ENCODE measurements at places on chromosomes 2 and 18.

DNA sequence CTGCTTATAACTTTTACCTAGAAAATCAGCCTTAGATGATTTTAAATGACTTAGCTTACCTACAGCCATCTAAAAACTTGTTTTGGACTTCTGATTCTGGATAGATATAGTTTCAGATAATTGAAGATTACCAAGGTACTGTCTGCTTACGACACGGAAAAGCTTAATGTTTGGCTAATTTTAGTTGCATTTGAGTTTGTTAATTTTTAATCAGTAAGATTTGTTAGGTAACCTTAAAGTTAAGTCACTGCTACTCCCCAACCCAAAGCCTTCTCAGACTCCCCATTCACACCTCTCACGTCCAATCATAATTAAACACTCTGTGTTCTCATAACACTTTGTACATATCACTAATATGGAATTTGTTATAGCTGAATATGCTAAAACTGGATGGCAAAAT, 190.6 kb upstream of the VWC2L start:
- DNase-seq = no peak

- DNase-seq = peak; percentile 62
These were observed 647 bp downstream of the CCDC121 start for GRCh38 chr2:27627963-27628766.

DNA sequence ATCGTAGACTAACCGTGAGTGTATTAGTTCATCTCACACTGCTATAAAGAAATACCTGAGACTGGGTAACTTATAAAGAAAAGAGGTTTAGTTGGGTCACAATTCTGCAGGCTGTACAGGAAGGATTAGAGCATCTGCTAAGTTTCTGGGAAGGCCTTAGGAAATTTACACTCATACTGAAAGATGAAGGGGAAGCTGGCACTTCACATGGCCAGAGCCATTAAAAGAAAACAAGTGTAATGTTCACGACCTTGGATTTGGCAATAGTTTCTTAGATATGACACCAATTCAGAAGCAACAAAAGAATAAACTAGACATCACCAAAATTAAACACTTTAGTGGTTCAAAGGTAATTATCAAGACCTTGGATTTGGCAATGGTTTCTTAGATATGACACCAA, 23.8 kb downstream of the ABCB11 start:
- no peak for DNase-seq

GRCh38 chr2:85886590-85886989, 2.2 kb downstream of the ST3GAL5 start:
- peak; percentile 90 for DNase-seq

DNA sequence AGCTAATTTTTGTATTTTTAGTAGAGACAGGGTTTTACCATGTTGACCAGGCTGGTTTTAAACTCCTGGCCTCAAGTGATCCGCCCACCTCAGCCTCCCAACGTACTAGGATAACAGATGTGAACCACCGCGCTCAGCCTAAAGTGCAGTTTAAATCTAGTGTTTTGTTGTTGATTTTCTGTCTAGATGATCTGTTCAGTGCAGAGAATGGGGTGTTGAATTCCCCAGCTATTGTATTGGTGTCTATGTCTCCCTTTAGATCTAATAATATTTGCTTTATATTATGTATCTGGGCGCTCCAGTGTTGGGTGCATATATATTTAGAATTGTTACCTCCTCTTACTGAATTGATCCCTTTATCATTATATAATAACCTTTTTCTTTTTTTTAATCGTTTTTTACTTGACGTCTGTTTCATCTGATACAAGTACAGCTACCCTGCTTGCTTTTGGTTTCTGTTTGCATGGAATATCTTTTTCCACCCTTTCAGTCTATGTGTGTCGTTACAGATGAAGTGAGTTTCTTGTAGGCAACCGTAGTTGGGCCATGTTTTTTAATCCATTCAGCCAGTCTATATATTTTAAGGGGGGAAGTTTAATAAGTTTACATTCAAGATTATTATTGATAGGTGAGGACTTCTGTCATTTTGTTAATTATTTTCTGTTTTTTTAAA, 34.3 kb downstream of the GALM start:
- no peak for DNase-seq

- no peak for DNase-seq
These were observed 63.9 kb downstream of the CCDC148 start for GRCh38 chr2:158392687-158393086.

DNA sequence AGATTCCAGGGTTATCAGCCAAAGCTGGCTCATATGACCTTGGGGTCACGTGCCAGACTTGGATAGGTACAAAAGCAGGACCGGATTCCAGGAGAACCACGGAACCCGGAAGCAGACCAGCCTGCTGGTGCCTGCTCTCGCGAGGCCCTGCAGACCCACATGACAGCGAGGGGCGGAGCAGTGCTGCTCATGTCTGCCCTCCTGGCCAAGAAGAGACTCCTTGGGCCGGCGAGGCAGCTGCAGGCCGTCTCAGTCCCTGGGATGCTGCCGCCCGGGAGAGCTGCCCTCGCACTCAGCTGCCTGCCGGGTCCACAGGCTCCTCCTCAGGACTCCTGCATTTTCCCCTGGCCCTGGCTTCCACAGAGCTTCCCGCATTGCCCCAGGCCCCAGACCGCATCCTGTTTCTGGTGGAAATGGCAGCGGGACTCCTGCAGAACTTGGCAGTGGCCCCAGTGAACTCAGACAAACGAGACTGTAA, 739.5 kb downstream of the SOCS6 start:
- DNase-seq = no peak

- no peak for DNase-seq
These were observed 96.8 kb downstream of the TAF4B start for GRCh38 chr18:26322890-26323653.

DNA sequence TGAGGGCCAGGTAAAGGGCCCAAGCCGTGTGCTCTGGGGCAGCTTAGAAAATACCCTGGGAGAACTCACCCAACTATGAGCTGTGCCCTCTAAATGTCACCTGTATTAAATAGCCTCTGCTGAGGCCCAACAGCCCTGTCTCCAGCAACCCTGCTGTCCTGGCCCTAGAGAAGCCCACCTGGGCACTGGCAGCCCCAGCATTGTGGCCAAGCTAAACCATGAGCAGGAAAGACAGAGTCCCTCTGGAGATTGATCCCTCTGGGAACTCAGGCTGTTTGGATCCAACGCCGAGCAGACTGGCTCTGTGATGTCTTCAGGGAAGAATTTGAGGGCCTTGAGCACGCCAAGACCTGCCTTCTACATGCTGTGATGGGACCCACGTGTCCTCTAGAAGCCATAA, 126.5 kb downstream of the TTC32 start:
- no peak for DNase-seq

- DNase-seq = no peak
These were observed 46.0 kb downstream of the CYP27C1 start for GRCh38 chr2:127174136-127174535.

DNA sequence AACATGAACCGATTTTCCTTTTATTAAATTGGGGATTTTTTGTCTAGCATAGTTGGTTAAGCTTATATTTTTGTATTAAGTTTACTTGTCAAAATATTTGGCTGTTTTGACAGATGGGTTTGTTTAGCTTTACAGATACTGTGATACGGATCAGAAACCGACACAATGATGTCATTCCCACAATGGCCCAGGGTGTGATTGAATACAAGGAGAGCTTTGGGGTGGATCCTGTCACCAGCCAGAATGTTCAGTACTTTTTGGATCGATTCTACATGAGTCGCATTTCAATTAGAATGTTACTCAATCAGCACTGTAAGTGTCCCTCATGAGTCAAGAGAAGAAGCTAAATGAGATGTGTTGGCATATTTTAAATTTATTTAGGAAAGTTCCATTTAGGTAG, 8.5 kb downstream of the PDK1 start:
- no peak for DNase-seq

- no peak for DNase-seq
These were observed 90.1 kb upstream of the L3MBTL4 start for GRCh38 chr18:6504605-6505497.

DNA sequence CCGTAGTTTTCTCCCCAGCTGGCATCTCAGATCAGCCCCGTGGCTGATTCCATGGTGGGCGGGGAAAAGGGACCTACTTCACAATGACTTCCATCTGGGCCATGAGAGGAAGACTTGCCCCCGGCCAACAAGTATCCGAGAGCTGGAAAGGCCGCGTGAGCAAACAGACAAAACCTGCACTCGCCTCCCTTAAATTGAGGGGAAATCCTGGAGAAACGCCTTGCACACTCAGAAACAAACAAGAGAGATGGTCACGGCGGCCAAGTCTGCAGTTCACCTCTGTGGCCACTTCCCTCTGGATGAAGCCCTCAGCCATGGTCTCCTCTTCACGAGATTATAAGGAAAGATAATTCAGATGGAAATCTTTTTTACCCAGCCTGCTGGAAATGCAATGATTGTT, 39.4 kb upstream of the TPO start:
- no peak for DNase-seq

DNA sequence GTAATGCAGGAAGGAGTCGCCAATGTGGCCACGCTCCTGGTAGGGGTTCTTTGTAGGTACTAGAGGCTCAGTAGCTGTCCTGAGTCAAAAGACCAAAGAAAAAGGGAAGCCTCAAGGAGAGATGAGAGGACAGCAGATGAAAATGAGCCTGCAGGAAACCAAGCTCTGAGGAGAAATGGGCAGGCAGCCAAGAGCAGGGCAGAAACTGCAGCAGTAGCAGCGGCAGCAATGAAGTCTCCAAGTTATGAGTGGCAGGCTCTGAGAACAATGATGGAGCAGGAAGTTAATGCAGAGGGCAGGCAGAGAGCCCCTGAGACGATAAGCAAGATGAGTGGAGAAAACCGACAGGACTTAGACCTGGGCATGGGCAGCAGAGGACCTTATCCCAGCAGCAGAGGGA, 48.2 kb upstream of the TMEM200C start:
- no peak for DNase-seq

DNA sequence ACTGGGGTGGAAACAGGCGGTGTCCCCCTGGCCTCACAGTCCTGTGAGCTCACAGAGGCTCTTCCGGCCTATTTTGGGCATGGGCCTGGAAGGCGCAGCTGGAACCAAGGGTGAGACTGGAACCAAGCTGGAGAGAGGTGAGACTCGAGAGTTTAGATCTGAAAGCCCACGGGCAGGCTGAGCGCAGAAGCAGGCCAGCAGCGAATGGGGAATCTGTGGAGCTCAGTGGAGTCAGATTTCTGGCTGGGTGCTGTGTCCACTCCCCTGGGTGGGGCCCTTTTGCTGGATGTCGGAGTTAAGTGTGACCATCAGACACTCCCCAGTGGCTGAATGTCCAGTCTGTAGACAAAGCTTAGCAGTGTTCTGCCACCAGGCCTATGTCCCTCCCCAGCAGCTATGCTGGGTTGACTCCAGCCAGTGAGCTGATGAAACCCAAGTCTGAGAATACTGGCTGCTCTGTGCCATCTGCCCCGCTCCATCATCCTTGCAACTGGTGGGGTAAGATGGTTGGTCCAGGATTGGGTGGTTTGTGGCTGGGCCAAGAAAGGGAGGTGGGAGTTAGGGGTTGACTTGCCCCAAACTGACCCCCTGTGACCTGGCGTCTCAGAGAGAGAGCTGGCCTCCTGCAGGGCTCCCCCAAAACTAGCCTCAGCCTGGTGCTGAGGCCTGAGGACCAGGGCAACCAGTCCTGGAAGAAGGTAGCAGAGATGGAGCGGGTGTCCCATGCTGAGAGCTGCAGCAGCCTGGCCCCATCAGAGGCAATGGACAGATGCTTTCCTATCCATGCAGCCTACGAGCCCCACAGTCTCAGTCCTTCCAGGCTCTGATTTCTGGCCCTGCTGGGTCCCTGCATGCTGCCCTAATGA, 34.4 kb downstream of the CYP26B1 start:
- no peak for DNase-seq

DNA sequence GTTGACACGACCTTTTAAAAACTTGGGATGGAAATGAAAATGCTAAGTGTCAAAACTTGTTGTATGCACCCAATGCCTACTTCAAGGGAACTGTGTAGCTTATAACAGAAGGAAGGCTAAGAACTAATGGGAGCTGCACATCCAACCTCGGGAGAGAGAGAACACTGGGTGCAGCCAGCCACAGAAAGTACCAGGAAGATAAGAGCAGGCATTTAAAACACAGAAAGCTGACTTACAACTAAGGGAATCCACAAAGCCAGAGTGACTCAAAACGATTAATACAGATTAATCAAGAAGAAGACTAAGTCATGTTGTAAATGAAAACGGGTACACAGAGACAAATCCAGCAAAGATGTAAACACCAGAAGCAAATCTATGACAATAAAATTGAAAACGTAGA, 113.4 kb downstream of the HDAC4 start:
- DNase-seq = no peak

GRCh38 chr2:233036162-233036838, 3.8 kb downstream of the NEU2 start:
- no peak for DNase-seq

DNA sequence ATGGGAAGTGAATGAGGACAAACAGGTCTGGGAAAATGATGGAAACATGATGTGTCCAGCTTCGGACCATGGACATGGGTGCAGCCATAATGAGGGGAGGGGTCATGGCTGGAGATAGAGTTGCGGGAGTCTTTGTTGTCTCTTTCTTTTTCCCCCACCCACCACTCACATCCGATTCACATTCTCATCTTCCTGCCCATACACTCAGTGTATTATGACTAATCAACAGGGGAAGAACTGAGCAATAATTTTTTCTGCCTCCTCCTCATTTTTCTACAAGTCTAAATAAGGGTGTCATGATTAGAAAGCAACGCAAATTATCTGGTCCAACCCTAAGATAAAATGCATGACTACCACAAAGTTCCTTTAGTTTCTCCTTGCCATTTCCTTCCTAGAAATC, 5.7 kb upstream of the SERPINB2 start:
- DNase-seq = no peak

GRCh38 chr2:241218131-241219029, 29.9 kb downstream of the ANO7 start:
- DNase-seq = no peak

GRCh38 chr18:25247725-25248124, 104.2 kb downstream of the ZNF521 start:
- DNase-seq = no peak

DNA sequence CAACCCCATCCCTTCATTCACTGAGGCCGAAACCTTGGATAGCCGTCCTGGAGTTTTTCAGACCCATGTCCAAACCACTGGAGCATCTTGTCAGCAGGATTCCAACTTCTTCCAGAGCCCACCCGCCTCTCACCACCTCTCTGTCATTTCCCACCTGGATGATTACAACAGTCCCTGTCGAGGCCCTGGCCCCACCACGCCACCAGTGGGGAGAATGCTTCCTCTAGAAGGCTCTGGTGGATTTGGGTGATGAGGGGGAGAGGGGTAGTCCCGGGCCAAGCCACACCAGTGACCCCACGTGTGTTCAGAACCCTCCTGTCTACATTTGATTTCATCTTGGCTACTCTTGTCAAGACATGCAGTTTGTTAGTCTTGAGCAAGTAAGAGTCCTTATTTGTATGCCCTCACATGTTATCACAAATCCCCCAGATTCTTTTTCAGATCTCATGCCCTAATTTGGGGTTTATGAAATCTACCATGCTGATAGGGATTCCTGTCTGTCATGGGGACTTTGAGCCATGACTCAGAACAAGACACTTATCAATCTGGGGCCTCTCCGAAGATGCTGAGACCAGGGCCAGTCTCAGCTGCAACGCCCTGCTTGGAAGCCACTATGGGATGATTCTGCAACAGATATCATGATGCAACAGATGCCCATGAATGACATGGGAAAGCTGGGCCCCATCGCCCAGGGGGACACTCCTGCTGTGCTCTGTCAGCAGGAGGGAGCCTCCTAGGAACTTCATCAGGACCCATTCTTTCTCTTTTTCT, 186.1 kb downstream of the ZFP36L2 start:
- DNase-seq = no peak
